Kidney capillary endothelial cell (primary cell): ENCODE measurements at places on chromosomes 2 and 18.

- no peak for DNase-seq
These were observed 21.5 kb downstream of the CHCHD5 start for GRCh38 chr2:112605926-112606325.

DNA sequence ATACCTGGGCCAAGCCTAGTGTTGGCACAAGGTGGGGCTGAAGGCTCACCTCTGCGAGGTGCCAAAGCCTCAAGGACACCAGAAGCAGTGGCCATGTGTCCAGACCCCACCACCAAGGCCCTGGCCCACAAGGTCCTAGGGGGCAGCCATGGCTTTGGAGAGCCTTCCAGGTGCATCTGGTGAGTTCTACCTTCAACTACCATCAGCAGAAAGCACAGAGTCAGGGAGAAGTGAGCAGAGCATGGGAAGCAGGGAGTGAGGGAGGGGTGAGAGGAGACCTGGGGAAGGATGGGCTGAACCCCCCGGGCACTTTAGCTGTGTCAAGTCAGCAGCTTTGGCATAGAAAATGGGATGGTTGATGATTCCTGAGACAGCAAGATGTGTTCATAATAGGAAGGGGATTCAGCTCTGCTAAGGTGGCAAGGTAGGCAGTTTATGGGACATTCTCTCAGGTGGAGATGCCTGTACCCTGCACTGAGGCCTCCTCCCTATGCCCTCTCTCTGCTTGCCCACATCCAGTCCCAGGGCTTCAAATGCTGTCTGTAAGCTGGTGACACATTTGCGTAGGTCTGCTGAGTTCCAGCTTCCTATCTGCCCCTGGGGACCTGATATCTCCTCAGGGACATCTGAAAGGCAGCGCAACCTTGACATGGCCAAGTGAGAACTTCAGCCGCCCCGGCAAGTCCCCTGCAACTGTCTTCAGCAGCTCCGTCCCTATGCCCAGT lies 83.4 kb upstream of the RGPD5 start:
- DNase-seq: no peak

DNA sequence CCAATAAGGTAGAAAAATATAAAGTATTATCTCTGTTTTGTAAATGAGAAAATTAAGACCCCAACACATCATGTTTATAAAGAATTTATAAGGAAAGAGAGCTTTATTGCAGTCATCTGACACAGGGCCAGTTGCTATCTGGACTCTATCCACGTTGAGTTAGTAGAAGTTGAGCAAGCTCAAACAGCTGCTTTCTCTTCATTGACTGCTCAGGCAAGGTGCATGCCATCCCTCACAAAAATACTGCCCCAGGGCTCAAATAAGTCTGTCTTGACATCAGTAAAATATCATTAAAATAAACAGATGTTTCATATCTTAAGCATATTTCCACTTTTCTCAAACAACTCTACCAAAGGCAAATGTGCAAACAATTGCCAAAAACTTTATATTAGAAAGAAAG lies 14.8 kb downstream of the COL5A2 start:
- no peak for DNase-seq

DNA sequence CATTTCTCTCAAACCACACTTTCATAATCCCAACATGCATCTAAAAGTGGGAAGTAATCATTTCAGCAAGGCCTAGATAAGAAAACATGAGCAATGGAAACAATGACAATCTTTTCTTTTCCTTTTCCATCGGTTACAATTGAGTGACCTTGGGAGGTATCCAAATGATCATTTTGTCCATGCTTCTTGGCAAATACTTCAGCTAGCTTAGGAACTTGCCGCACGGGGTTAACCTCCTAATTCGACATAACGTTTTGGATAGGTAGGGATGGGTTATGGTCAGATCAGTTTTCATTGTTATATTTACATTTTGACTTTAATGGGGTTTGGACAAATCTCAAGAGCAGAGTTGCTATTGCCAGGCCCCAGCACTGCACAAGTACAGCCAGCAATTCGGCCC lies 4.6 kb upstream of the PTPRM start:
- DNase-seq: no peak

DNA sequence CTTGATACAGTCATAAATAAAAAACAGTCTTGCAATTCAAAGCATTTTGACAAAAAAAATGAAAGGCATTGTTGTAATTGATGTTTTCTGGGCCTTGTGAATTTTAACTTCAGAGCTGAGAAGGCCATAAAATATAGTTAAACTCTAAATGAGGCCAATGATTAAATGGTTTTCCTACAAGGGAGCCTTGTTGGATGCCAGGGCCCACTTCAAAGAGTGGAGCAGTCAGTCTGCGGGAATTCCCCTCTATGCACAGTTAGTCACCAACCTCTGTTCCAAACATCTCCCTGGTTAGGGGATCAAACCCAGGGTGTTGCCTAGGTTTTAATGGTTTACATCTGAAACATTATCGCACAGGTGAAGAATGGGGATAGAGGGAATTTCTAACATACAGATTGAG lies 143.4 kb downstream of the NCKAP5 start:
- no peak for DNase-seq
